ENCODE measurements at places on chromosomes 5 and 9.

DNA sequence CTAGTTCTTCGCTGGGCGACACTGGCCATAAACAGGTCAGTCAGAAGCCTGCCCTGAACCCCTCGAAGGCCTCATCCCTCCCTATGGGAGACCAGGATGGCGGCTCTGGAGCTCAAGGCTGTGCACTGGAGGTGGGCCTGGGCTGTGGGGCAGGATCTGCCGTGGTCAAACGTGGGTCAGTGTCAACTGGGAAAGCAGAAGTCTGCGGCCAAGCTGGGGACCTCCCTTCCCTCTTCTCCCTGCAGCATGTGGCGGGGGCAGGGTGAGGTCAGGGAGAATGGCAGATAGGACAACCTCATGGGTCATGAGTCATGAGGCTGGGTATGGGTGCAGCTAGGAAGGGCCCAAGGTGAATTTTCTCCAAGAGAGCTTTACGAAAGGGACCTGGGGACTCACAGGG is 132.9 kb downstream of the RXRA start:
- no peak for DNase-seq

GRCh38 chr9:132216861-132217619 is 55.2 kb downstream of the NTNG2 start:
- no peak for DNase-seq

- DNase-seq = no peak
Observed at GRCh38 chr5:137933491-137933911, 44.2 kb downstream of the PKD2L2 start.

DNA sequence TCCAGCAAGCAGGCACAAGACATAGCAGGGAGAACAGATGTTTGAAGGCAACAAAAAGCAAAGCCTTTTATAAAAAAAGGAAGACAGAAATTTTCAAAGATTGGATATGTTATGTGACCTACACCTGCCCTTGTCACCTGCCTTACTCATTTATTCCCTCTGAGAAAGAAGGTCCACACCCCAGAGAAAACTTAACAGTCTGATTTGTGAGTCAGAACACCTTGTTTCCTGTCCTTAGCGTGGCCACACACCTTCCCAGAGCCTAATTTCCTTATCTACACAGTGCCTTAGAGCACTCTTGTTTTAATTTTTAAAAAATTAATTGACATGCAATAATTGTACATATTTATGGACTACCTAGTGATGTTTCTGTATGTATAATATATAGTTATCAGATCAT is 419.0 kb upstream of the DAB2 start:
- DNase-seq = no peak

GRCh38 chr5:41587668-41588067 is 77.3 kb upstream of the PLCXD3 start:
- no peak for DNase-seq

- DNase-seq = peak; percentile 79
Observed at GRCh38 chr9:69324549-69325401, at the start of gene ENTREP1. ENTREP1 (plus strand) TSS chr9:69325215; CDS start chr9:69325310, 95 bp downstream.
